Cerebellar nuclear complex (tissue), 1 donor: ENCODE measurements at places on chromosomes 5 and 9.

GRCh38 chr5:94395468-94395867 is 222.9 kb downstream of the KIAA0825 start:
- DNase-seq, result no peak

- no peak for DNase-seq
Measured at GRCh38 chr9:81814794-81815464, 113.3 kb upstream of the SPATA31D4 start.

DNA sequence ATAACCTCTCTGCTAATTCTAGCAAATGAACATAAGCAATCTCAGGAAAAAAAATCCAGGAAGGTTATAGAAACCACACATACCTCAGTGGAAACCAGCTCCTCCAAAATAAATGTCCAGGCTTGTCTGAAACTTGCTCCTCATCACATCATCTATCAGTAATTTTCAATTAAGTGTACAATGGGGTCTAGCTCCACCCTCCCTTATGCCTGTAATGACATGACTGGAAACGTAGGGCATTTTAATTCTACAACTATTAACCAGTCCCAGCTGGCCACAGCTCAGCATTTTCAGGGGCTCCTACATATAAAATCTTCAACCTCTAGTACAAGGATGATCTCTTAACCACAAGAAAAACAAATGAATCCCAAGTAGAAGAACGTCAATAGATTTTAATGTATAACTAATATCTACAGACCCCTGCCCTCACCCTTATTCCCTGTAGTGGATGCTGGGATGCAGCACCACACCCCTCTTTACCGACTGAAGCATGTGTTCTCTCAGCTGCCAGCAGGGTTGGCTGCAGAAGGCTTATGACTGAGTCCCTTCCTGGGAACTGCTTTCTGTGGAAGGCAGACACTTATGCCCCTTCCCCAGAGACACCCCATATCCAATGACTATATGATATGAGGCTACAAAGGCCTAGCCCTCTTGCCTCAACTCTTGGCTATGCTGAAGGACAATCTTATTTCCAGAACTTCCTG is 6.8 kb downstream of the TSSK1B start:
- no peak for DNase-seq

GRCh38 chr5:22918511-22918910 is 65.4 kb upstream of the CDH12 start:
- DNase-seq, result no peak

DNA sequence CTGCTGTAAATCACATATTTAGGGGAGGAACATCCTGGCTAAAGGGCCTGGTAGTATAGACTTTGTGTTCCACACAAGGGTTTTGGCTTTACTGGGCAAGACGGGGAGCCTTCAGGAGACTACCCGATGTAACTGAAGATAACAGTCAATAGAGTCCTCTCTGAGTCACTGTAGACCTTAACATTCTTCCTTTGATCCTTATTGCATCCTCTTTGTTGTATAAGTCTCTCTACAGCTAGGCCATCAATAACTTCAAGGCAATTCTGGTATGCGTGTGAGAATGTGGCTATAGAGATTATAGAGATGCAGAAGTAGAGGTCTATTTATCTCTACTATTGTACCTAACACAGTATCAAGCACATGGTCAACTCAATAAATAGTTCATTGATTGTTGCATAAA is 67.3 kb upstream of the STK32A start:
- DNase-seq, result no peak

DNA sequence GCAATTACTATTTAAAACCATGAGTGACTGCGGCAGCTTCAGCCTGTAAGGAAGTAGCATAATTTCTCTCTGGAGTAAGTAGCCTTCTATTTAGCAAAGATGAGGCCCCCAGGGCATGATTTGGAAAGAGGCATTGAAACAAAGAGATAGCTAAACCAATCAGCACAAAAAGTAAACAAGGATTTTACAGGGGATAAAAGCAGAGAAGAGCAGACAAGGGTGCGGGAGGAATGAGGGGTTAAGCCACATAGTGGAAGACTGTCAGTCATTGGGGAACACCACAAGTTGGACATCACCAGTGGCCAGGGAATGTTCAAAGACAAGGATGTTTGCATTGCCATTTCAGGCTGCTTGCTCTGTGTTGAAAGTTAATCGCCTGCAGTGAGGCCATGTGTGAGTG is 24.0 kb upstream of the C5orf63 start:
- no peak for DNase-seq

- DNase-seq, result no peak
Measured at GRCh38 chr5:15704397-15704947, 204.5 kb downstream of the FBXL7 start.

DNA sequence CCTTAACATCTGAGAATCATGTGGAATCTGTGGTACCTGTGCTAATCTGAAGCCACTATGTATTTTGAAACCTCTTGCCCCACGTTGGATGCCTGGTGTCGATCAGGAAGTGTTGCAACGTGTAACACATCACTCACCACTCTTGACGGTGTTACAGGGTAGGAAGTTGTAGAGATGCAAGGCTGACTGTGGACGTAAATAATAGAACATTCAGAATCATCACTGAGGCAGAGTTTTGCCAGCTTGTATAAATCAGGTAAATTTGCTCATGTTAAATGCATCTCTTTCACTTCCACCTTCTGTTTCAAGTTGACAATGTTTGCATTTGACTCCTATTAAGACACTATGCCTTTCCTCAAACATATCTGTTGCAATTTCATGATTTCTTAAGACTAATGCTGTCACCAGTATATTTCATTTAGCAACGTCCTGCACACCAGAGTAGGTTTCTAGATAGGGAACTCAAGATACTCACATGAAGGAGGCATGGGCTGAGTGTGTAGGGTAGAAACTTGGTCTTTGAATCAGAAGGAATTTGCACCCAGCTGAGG is 38.1 kb downstream of the BASP1 start:
- no peak for DNase-seq

GRCh38 chr5:151146061-151146460 is 11.5 kb downstream of the ANXA6 start:
- DNase-seq, result no peak

DNA sequence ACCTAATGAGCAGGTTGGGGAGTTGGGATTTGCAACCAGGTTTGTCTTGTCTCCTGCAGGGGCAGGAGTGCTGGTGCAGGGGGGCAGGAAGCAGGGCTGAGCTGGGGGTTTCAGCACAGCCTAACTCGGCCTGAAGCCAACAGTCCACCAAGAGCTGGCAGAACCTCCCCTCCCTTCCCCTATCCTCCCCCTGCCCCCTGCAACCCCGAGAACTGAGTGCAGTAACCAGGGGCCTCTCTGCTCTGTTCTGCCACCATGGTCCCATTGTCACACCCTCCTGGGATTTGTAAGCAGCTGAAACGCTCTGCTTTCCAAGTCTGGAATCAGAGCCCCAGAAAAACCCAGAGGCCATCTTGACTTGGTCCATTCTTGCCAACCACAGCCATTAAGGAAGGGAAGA is 72.9 kb downstream of the ARHGEF37 start:
- no peak for DNase-seq

DNA sequence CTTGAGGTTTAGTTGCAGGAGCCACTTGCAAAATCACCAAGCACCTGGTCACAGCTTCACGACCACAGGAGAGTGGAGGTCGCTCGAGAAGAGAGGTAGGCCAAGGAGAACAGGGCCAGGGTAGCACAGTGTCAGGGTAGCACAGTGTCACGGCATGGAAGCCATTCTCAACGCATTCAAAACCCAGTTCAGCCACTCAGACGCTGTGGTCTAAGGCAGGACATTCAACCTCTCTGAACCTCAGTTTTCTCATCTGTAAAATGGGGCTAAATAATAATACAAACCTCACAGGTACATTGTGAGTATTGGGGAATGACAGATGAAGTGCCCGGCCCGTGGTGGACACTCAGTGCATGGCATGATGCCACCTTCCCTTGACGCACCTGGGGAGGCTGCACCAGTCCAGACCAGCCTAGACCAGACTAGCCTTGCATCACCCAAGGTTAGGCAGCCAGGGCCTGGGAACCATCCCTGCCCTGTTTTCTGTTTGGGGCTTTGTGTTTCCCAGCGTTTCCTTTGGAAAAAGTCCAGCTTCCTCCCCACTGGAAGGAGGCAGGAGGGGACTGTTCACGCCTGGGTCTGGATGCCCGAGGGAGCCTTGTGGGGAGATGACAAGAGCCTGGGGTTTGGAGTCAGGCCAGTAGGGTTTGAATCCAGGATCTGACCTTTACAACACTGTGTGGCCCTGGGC is 7.8 kb upstream of the LMX1B start:
- DNase-seq, result no peak

DNA sequence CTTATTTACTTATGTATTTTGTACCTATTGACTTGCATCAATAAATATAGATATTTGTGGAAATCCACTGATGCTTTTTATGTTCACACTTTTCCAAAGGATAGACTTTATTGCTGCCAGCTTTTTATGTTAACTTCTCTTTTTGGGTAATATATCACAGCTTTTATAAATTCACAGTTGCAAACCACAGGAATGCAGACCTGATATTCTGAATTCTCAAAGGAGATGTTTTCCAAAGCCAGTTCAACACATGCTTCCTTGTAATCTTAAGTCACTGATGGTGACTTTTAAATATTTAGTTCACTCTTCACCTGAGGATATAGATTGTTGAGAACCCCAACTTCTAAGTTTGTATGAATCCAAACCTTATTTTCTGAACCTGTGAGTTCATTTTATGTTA is 223.4 kb upstream of the PRR16 start:
- no peak for DNase-seq

- no peak for DNase-seq
Measured at GRCh38 chr9:13534006-13534405, 254.5 kb upstream of the MPDZ start.

DNA sequence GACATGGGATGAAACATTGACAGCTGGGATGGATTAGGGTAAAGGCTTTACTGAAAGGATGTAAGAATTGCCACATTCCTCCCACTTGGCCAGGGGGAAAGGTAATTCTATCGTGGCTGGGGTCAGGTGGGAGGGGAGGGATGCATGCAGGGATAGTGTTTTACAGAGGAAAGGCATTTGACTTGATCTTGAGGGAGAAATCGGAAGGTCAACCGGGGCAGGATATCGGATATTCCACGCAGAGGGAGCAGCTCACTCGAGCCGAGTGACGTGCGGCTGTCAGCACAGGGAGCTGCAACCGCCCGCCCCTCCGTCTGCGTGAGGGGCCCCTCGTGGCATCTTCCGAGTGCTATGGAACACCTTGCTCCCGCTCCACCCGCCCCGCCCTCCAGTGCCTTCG is 63.4 kb upstream of the ADAMTS2 start:
- no peak for DNase-seq

DNA sequence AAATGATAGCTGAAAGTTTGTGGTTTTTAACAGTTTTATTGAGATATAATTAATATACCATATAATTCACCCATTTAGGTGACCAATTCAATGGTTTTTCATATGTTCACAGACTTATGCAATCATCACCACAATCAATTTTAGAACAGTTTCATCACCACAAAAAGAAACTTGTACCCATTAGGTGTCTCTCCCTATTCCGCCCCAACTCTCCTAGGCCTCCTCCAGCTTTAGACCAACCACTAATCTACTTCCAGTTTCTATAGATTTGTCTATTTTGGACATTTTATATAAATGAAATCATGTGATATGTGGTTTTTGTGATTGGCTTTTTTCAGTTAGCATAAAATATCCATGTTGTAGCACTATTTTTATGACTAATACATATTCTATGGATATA is 38.6 kb downstream of the YTHDC2 start:
- DNase-seq, result no peak
